ENCODE measurements at places on chromosomes 6 and 20.

GRCh38 chr6:31609519-31610406, 5.3 kb upstream of the AIF1 start:
- DNase-seq = no peak

GRCh38 chr6:38432479-38432878, 207.2 kb downstream of the BTBD9 start:
- no peak for DNase-seq

DNA sequence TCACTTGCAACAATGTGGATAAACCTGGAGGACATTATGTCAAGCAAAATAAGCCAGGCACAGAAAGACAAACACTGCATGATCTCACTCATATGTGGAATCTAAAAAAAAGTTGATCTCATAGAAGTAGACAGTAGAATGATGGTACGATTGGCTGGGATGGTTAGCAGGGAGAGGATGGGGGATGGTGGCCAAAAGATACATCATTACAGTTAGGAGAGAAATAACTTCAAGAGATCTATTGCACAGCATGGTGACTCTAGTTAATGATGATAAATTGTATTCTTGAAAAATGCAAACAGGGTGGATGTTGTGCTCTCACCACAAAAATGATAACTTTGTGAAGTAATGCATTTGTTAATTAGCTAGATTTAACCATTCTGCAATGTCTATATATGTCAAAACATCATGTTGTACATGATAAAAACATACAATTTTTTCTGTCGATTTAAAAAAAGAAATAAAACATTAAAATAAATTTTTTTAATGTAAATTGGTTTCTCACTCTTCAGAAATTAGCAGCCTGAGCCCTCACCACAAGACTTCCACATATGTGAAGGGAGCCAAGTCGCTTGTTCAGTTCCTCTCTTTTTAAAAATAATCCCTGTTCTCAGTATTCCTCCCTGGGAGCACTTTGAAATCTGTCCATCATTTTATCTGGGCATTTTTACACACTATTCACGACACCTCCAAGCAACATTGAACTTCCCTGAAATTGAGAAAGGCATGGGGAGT, 34.2 kb downstream of the PTPRT start:
- DNase-seq = no peak

- no peak for DNase-seq
Observed at GRCh38 chr6:139296927-139297326, 5.1 kb upstream of the TXLNB start.

DNA sequence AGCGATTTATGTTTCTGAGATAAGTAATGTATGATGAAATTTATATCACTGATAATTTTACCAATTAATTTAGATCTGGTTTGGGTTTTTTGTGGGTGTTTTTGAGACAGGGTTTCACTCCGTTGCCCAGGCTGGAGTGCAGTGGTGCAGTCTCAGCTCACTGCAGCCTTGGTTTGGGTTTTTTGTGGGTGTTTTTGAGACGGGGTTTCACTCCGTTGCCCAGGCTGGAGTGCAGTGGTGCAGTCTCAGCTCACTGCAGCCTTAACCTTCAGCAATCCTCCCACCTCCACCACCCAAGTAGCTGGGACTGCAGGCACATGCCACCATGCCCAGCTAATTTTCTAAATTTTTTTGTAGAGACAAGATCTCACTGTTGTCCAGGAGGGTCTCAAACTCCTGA, 13.0 kb downstream of the MRS2 start:
- no peak for DNase-seq

DNA sequence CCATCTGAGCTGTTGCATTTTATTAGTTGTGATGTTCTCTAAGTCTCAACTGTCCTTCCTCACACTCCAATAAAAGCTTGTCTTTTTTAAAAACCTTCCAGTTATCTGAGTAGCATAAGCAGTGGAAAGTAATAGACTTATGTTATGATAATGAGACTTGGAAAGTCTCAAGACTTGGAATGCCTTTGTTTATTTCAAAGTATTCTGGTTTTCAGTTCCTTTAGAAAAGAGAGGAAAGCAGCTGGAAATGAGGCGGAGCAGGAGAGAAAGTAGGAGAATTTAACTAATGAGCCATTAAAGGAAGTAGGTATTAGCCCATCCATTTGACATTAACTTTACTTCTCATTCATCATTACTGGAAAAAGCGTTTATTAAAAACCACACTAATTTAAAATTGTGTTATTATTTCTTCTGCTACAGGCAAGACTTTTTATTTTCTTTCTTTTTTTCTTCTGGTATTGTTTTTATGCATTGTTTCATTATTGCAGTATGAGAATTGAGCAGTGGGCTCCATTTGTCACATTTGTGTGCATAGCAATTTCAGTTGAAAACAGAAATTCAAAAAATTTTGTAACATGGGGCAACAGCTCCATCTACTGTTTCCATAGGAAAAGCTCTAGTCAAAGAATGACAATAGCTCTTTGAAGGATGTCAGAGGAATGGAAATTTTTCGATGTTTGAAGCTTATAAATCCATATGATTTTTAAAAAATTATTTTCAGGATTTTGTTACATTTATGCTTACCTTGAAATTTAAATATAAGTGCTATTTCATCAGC, 194.8 kb downstream of the COL9A1 start:
- DNase-seq = no peak

DNA sequence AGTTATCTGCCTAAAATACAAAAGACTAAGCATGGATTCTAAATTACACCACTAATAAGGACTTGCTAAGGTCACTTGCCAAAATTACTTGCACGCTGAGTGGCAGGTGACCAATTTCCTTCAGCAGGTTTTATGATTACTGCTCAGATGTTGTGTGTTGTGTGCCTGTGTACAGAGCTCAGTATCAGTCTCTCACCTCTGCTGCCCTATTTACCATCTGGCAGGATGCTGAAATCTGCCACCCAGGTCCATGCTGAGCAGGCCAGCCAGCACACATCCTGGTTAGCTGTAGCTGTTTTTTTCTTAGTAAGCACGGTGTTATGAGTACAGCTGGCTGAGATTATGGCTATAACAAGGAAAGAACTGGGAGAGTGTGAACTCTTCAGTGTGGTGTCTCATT, 34.0 kb downstream of the ELOVL4 start:
- no peak for DNase-seq

- DNase-seq = no peak
Observed at GRCh38 chr6:87736809-87737540, 34.9 kb upstream of the AKIRIN2 start.

DNA sequence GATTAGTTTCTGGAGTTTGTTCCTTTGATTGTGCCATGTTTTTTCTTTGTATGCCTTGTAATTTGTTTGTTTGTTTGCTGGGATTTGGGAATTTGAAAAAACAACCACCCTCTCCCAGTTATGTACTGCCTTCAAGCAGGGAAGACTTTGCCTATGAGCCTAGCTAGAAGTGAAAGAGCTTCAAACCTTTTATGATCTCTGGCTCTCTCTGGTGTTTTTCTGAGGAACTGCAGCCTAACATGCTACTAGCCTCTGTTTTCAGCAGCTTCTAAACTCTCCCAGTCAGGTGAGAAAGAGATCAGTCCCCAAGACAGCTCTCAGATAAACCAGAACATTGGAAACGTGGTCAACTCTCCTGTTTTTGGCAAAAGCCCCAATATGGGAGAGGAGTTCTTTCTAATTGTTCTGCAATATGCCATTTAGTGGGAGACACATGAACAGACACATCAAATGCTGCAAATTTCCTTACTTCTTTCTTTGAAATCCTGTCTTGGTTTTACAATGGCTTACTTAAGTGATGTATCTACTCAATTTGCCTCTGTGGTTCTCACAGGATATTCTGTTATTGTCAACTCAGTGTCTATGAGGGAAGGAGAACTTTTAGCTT, 58.9 kb upstream of the SERINC1 start:
- DNase-seq = no peak

DNA sequence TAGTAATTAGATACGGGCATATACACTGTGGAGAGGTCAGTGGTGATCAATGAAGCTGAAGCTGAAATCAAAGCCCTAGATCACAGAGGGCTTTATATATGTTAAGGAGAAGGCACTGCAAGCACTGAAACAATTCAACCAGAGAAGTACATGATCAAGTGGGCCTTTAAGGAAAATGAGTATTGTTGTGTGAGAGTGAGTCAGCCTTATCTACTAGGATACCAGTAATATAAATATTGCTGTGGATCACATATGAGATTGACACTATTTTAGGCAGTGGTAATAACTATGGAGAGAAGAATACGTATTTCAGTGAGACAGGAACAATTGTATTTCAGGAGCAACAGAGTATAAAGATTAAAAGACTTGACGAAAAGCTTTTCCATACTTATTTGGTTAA, 1172.2 kb upstream of the GJE1 start:
- DNase-seq = no peak

GRCh38 chr6:56091159-56091869, 156.1 kb downstream of the COL21A1 start:
- DNase-seq = no peak

DNA sequence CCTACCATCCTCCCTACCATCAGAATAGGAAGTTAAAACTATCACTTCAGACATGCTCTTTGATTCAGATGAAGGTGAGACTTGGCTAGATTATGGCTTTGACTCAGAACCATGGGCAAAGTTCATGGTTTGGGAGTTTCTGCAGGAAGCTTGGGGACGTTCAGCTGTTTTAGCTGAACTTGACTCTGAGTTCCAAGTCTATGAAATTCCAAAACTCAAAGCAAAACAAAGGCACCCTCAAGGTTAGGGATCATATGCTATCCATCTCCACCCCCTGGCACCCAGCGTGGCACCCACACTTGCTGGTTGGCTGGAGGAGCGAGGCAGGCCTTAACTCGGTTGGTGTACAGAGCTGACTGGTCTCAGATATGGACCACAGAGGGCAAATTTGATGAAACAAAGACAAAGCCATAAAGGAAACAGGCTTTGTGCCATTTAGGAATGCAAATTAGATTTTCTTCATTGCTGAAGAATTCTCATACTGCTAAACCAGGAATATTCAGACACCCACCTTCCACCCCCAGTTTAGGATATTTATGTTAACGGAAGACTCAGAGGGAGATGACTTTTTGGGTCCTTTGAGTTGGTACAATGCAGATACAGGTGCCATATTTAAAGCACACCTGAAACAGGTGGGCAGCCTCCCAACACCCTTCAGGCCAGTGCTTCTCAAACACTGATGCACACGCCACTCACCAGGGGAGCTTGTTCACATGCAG, 88.4 kb upstream of the SLC22A16 start:
- DNase-seq = no peak

GRCh38 chr20:59299945-59300332, 472 bp upstream of the EDN3 start:
- no peak for DNase-seq

DNA sequence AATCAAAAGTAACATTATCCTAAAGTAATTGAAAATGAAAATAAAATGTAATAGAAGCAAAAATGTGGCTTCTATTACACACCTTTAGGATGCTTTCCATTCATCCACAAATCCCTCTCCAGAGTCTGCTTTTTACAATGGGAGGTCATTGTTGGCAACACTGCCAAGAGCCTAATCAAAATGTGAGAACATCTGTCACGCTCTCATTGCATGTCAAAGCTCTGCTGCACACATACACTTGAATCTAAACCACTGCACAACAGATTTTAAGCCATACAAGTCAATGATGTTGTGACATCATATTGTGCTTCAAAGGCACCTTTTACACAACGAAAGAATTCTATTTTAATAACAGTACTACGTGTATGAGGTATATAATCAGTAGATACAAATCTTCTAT, 82.1 kb downstream of the PREP start:
- DNase-seq = no peak

DNA sequence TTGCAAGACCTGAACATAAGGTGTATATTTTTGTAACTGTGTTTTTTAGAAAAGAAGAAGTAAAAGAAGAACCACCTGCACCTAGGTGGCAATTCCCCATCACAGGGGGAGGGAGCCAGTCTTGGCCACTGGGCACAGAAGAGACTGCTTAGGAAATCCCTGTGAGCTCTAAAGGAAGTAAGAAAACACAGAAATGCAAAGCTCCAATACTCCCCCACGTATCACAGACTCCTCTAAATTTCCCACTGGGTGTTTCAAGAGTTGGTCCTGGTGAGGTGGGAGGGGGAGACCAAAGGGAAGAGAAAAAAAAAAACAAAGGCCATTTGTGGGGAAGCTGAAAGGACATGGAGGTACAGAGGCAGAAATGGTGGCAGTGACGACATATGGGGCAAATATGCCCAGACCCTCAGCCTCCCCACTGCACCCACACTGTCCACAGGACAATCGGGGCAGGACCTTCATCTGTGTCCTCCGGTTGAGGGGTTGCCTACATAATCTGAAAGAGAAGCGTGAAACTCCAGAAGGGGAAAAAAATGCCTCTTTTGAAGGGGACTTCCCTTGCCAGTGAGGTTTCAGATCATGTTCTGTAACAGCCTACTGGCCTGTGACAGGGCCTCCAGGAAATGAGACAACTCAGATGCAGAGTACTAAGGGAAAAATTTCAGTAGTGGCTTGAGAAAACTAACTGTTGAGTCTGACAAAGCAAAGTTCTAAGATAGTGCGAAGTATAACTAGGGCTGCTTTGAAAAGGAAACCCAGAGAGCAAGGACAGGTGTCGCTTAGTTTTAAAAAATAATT, 226.2 kb upstream of the MARCKS start:
- no peak for DNase-seq

Data from stimulated activated CD4-positive, alpha-beta T cell treated with anti-CD3 and anti-CD28 coated beads, Interleukin-15, amount 100 ng/mL, for 1 hour (primary cell).